ENCODE measurements at places on chromosomes 13 and 19. TPM values are rescaled to one million over a fixed set of nuclear protein-coding genes. Genes with fewer than 3 reads are reported as not detected.

Gene FPR1
- total RNA-seq, result not detected

Gene PSG3
- total RNA-seq, result not detected

Gene PLIN4
- total RNA-seq, result not detected

Gene FUT2
- not detected for total RNA-seq

Gene ZNF470
- 2.3 TPM for total RNA-seq

Gene MADCAM1
- total RNA-seq, result not detected

Gene CCDC8
- 12.5 TPM for total RNA-seq

Gene ZNF534
- total RNA-seq, result not detected

Gene PCDH17
- total RNA-seq, result not detected

Gene STOML3
- not detected for total RNA-seq

Gene EHD2
- 35.9 TPM for total RNA-seq

Gene OVOL3
- total RNA-seq, result not detected
